Bronchial epithelial cell (primary cell): ENCODE measurements at places on chromosomes 16 and 17.

- no peak for DNase-seq
These were observed 12.2 kb downstream of the MED13 start for GRCh38 chr17:62052765-62053338.

GRCh38 chr16:86100205-86101136, 201.5 kb downstream of the IRF8 start:
- no peak for DNase-seq

- no peak for DNase-seq
These were observed 43.4 kb downstream of the ZNF18 start for GRCh38 chr17:11953924-11954323.

DNA sequence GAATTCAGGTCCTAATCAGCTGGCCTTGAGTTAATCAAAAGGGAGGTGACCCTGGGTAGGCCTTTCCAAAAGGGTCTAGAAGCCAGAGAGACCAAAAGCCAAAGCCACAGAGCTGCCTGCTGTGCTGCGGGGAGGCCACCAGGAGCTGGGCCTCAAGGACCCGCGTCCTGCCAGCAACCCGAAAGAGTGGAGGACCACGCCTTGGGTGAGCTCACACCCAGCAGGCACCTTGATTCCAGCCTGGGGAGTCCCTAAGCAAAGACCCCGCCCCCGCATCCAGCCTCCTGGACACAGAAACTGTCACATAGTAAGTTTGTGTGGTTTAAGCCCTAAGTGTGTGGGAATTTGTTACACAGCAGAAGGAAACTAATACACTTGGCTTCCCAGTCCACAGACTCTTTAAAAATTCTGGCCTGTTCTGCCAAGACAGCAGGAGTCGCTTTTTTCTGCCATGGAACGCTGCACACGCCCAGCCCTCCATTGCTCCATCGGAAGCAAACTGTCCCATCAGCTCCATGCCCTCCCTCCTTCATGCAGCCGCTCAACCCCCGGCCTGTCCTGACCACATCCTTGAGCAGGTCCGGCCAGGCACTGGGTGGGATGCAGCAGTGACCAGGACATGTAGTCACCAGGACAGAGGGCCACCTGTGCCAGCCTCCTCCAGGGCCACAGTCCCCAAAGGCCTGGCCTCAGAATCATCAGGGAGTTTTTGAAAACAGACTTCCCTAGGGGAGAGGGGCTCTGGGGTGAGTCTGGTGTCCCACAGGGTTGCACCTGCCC, 20.9 kb upstream of the RASD1 start:
- DNase-seq, result no peak

DNA sequence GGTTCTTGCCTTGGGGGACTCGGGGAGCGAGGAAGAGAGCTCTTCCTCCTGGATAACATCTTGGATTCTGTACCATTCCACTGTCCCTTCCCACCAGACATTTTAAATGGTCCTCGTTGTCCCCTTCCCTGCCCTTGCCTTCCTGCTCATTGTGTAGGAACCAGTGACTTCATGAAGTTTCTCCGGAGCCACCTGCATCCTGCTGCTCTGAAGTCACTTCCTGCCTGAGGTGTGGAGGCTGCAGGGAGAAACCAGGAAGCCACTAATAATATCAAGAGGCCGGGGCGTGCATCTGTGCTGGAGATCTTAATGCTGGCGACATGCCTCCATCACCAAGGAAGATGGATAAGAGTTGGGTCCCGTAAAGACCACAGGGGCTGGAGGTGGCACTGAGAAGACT, 6.2 kb upstream of the SLC16A13 start:
- no peak for DNase-seq

DNA sequence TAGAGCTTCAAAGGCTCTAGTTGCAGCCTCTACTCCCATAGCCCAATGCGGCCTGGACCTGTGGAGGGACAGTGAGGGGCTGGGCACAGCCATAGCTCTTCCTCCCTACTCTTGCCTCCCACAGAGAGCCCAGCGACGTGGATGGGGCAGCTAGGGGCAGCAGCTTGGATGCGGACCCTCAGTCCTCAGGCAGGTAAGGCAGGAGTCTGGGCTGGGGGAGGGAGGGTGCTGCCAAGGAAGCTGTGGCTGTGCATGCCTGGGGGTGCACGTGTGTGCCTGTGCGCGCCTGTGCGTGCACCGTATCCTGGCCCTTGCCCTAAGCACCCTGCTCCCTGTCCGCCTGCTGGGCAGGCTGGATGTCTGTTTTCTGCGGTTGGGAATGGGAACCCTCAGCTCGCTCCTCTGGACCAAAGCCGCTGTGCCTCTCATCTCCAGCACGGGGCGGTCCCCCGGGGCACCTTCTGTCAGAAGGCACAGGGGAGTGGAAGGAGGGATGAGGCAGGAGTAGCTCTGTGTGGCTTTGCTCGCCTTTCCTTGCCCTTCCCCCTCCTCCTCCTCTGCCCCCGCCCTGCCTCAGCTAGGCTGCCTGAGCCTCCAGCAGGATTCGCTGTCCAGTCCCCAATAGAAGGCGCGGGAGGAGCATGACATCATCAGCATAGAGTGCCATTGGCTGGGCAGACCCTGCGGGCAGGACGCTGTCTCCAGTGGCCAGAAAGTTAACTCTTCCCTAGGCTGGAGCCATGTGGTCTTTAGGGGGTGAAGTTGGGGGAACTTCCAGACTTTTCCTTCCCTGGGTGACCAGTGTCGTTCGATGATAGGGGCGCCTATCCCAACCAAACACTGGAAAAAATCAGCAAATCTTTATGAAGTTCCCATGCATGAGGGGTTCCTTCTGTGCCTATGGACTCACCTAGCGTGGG, 797 bp downstream of the PRCD start:
- DNase-seq, result peak; percentile 93

- peak; percentile 99 for DNase-seq
These were observed 73.1 kb upstream of the TANC2 start for GRCh38 chr17:62892870-62893338.

DNA sequence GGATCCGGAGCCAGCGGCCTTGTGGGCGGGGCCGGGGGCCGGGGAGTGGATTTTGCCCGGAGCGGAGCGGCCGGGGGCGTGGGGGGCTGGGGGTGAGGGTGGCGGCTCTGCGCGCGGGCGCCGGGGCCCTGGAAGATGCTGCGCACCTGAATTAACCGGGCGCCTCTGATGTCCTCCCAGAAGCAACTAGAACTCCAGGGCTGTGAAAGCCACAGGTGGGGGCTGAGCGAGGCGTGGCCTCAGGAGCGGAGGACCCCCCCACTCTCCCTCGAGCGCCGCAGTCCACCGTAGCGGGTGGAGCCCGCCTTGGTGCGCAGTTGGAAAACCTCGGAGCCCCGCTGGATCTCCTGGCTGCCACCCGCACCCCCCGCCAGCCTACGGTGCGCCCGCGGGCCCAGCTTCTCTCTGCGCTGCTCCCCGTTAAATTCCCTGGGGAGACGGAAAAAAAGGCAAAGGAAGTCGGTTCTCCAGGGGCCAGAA, 549 bp downstream of the SLC26A11 start:
- DNase-seq, result no peak

DNA sequence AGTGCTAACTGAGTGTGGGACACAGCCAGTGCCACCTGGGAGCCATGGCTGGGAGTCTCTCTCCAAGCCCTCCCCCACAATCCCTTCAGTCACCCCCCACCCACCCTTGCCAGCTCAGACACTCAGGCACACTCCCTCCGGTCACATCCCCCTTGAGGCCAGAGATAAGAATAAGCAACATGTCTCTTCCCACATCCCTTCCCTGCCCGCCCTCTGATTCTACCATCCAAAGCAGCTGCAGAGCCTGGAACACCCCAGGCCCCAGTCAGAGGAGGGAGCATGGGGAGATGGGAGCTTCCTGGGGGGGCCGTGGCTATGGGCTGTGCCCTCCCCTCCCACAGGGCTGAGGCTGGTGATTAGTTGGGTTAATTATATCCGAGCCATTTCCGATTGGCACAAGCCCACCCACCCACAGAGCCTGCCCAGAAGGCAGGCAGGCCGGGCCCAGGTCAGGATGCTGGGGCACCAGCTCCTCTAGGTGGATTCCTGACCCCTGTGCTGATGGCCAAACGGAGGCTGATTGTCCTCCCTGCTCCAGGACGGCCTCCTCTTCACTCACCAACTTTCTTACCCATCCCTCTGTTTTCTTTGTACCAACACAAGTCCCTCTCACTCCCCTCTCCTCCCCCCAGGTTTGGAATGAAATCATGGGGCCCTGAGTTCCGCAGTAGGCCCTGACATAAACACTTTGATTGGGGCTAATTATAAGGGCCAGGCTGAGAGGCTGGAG, 28.6 kb upstream of the MEIOC start:
- DNase-seq, result no peak

DNA sequence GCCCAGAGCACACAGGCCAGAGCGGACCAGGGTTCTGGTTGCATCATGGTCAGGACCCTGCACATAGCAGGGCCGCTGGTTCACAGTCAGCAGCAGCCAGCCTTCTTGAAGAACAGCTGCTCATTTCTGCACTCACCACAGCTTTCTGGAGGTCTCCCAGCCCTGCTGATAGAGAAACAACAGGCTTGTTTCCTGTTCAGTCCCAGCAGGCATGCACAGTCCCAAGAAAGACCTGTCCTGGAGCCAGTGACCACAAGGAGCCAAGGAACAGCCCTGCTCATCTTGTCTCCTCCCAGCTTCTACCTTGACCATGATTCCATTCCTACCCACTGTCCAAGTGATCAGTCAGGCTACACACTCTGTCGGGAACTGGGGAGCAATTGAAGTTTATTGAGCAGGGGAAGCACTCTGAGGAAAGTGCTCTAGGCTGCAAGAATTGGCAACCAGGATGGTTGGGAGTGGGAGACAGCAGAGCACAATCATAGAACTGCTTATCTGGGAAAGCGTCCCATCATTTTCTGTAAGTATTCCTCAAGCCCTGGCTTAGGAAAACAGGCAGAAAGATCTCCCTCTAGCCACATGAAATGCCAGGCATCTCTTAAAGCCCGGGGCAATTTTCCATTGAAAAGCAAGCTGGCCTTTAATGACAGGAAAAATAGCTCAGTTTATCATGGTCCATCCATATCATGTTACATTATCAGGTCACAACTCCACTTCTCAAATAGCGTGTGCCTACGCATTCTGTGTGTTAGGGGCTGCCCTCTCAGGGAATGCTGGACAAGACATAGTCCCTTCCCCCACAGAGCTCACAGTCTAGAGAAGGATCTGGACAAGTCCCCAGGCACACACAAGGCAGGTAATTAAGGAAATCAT, 155.4 kb upstream of the FOXF1 start:
- DNase-seq, result no peak

DNA sequence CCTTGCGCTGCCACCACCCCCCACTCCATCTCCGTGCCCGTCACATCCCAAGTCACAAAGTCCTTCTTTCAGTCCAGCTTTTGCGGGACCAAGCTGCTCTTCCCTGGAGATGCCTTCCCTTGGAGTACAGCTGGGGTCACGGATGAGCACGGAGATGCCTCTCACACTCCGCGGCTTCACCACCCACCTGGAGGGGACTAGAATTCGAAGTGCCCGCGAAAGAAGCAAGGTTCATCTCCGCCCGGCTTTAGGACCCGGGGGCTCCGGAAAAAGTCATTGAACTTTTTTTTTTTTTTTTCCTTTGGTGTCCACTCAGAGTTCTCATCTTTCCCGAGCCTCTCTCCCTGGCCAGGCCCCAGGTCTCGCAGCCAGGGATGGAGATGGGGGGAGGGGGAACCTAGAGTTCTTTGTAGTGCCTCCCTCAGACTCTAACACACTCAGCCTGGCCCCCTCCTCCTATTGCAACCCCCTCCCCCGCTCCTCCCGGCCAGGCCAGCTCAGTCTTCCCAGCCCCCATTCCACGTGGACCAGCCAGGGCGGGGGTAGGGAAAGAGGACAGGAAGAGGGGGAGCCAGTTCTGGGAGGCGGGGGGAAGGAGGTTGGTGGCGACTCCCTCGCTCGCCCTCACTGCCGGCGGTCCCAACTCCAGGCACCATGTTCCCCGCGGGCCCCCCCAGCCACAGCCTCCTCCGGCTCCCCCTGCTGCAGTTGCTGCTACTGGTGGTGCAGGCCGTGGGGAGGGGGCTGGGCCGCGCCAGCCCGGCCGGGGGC, at the start of gene FKBP10:
FKBP10 (plus strand) TSS at position 624 of the 771 bp plus-strand sequence; CDS start at position 655, 31 bp downstream.
- peak; percentile 47 for DNase-seq

DNA sequence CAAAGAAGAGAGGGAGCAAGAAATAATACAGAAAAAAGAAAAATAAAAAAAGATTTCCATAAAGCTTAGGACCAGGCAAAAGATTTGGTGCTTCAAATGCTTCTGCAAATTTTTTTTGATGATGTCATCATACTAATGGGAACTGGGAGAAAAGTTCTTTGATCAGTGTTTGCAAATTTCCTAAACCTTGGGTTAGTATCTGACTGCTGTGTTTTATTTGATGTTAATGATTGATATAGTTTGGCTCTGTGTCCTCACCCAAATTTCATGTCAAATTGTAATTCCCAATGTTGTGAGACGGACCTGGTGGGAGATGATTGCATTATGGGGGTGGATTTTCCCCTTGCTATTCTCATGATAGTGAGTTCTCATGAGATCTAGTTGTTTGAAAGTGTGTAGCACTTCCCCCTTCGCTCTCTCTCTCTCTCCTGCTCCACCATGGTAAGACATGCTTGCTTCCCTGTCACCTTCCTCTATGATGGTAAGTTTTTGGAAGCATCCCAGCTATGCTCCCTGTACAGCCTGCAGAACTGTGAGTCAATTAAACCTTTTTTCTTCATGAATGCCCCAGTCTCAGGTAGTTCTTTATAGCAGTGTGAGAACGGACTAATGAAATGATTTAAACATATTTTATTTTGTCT, 72.6 kb downstream of the TMEM100 start:
- no peak for DNase-seq

- no peak for DNase-seq
These were observed 3.6 kb downstream of the SH2B1 start for GRCh38 chr16:28867241-28867640.

- no peak for DNase-seq
These were observed 274.2 kb upstream of the MYOCD start for GRCh38 chr17:12391468-12391867.

DNA sequence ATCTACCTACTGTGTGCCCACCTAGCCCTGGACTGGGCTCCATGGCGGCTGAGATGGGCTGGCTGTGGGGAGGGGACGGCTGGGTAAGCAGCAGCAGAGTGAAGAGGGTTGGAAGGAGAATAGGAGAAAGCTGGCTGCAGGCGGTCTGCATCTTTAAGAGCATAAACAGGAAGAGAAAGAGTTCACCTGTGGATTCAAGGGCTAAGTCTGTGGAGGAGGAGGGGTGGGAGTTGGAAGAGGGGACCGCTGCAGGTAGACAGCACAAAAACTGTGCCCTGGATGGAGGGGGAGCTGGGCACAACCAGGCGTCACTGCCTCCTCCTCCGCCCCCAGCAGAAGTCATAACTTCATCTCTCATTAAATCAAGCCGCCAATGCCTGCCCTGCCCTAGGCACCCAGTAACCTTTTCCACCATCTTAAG, 677 bp downstream of the SLC13A2 start:
- no peak for DNase-seq

GRCh38 chr17:76123749-76124581, 17.1 kb downstream of the FOXJ1 start:
- DNase-seq, result no peak

DNA sequence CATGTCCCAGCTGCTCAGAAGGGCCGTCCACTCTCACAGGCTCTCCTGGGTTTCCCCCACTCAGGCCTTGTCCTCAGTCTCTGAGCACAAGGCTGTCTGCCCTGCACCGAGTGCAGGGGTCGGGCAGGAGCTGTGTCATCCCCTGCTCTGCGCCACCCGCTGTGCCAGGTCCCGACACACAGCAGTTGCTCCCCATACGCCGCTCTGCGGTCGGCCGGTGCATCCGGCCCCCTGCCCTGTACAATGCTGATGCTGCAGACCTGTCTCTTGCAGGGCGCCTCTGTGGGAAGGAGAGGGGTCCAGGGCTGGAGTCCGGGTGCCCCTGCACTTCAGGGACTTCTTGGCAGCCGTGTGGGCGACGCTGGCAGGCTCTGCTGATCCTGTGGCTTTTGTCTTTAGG, 6.1 kb downstream of the TSC2 start:
- no peak for DNase-seq

- DNase-seq, result no peak
These were observed 40.1 kb upstream of the ZFP90 start for GRCh38 chr16:68499006-68499405.

- DNase-seq, result no peak
These were observed 1.8 kb downstream of the CYLD start for GRCh38 chr16:50743581-50744225.
